ENCODE measurements at places on chromosomes 11 and 22.

GRCh38 chr11:27663326-27663725 lies 36.9 kb downstream of the BDNF start:
- DNase-seq, result no peak

- no peak for DNase-seq
Measured at GRCh38 chr11:88535916-88536547, 198.5 kb upstream of the CTSC start.

GRCh38 chr11:72232260-72233055 lies 7.9 kb downstream of the INPPL1 start:
- DNase-seq, result no peak

DNA sequence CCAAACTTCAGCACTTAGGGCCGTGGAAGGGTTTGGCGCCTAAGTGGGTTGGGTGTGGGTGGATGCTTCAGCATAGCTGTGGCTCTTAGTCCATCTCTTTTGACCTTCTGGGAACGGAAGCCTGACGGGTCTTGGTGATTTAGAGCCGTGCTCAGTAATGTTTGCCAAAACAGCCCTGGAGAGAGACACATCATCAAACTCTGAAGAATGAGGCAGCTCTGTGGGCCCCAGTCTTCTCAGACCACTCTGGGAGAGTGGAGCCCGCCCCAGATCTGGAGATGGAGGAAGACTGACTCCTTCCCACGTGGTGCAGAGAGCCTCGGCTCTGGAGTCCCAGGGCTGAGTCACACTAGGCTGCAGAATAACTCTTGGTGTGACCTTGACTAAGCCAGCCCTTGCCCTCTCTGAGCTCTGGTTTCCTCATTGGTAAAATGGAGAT lies 168.9 kb downstream of the C11orf91 start:
- no peak for DNase-seq

GRCh38 chr11:71282581-71283351 lies 30.4 kb upstream of the SHANK2 start:
- DNase-seq, result no peak

- no peak for DNase-seq
Measured at GRCh38 chr11:114802878-114803277, 124.6 kb downstream of the NXPE2 start.

DNA sequence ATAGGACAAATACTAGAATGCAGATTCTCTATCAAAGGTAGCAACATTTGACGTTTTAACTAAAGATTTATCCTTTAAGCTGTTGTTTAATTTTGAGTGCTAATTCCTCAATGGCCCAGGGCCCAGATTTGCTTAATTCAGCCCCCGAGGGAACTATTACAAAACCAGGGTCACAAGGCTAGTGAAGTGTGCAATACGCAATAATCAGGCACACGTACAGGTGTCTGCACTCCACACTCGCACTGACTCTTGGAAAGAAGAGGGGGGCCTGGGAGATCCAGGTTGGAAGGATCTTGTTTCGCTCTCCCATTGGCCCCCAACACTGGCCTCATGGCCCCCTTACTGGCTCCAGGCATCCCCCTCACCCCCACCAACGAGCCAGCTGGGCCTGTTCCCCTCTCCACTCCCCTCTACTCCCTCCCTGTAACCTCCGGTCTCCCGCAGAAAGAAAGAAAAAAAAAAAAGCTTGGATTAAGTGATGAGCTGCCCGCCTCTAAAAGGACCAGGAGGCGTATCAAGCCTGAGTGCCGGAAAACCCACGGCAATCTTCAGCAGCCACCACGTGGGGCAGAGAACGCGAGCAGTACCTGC lies 2.2 kb upstream of the KIRREL3 start:
- DNase-seq, result no peak

GRCh38 chr11:29214833-29215232 lies 802.0 kb downstream of the KCNA4 start:
- DNase-seq, result no peak

- DNase-seq, result no peak
Measured at GRCh38 chr11:69963533-69964246, 114.4 kb upstream of the ANO1 start.

DNA sequence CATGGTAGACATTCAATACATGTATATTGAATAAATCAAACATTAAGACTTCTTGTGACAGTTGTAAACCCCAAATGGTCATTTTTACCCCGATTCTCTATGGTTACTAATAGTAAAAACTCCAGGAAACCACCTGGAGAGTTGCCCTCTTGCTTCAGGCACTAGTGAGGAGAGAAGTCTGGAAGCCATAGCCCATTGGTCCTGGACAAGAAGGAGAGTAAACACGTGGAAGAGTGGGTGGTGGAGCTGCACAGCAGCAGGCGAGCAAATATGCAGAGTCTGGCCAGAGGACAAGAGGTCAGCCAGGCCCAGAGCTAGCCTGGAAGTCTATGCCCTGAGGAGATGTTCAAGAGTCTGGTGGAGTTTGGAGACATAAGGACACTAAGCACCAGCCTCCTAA lies 17.7 kb downstream of the DCHS1 start:
- DNase-seq, result no peak

DNA sequence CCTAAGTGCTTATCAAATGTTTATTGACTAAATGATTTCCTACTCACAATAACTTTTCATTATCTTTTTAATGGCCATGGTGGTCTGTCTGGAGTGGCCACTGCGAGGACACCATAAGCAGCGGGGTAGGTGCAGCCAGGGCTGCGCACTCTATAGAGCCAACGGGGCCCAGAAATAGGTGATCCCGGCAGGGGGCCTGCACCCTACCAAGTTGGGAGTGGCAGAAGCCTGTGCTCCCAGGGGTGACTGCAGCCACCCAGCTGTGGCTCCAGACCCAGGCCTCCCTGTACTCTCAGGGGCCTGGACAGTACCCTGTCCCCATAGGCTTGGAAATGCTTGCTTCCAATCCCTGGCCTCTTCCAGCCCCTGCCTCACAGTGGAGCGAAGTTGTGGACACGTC lies 426.4 kb upstream of the FAT3 start:
- DNase-seq, result no peak

DNA sequence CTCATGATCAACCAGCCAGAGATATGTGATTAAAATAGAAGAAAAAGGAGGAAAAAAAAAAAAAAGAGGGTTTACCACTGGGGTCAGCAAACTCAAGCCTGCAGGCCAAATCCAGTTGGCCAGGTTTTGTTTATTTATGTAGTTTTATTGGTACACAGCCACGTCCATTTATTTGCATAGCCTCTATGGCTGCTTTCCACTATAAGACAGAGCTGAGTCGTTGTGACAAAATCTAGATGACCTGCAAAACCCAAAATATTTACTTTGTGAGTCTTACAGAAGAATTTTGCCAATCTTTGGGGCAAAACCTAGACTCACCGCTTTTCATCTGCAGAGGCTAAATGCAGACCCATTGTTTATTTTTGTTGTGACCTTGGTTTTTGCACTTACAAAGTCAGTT lies 87.1 kb downstream of the TENM4 start:
- DNase-seq, result no peak

DNA sequence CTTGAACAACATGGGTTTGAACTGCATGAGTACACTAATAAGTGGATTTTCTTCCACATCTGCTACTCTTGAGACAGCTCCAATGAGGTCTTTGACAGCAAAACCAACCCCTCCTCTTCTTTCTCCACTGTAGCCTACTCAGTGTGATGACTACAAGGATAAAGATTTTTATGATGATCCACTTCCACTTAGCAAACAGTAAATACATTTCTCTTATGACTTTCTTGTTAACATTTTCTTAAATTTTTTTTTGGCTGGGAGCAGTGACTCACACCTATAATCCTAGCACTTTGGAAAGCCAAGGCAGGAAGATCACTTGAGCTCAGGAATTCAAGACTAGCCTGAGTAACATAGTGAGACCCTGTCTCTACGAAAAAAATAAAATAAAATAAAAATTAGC lies 9.9 kb upstream of the EIF4G2 start:
- DNase-seq, result no peak

DNA sequence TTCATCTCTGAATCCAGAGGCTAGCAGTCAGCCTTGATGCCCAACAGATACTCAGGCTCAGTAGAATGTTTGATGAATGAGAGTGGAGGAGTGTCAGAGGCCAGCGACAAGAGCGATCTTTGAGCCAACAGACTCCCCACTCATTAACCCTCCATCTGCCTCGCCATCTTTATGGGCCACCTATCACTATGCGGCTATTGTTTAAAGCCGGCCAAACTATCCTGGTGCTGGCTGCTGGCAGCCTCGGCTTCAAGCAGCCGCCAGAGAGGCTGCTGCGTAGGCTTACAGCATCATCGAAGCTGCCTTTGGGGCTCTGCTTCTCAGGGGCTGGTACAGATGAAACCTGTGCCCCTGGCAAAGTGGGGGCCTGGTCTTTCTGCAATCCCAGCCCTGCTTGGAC lies 525.6 kb downstream of the INSC start:
- no peak for DNase-seq

DNA sequence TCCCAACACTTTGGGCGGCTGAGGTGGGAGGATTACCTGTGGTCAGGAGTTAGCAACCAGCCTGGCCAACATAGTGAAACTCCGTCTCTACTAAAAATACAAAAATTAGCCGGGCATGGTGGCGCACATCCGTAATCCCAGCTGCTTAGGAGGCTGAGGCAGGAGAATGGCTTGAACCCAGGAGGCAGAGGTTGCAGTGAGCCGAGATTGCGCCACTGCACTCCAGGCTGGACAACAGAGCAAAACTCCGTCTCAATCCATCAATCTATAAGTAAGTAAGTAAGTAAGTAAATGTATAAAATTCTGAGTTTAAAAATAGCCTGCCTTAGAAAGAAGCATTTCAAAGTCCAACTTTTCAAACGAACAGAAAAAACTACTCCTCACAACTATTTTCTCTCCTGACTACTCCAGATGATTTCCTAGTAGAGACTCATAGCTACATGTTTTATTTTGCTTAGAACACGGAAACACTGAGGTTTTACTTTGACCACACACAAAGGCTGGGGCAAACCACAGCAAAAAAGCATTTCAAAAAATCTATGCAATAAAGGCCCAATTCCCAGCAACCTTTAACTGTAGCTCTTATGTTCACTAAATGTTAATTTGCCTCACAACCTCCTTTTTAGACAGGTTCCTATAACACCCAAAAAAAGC lies 16.3 kb downstream of the SPTY2D1 start:
- peak; percentile 23 for DNase-seq

DNA sequence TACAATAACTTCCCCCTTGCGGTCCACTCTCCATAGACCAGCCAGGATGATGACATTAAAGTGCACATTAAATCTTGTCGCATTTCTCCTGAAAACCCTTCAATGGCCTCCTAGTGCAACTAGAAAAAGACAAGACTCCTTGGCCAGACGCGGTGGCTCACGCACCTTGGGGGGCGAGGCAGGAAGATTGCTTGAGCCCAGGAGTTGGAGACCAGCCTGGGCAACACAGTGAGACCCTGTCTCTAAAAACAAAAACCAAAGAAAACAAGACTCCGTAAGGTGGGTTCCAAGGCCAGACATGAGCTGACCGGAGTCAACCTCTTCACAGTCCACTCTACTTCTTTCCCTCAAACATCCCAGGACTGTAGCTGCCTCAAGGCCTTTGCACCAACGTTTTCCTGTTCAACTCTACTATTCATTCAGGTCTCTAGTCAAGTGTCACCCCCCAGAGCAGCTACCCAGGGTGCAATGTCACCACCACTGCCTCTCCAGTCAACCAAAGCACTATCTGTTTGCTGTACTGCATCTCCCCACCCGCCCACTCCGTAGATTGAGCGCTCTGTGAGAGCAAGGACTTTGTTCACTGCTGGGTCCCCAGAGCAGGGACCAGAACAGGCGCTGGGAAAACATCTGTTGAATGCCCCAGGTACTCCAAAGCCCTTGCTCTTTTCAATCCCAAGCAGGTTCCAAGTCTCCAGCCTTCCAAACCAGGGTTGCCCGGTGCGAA lies 739 bp downstream of the ZMAT5 start:
- no peak for DNase-seq

- DNase-seq, result no peak
Measured at GRCh38 chr22:17115236-17115635, 5.9 kb downstream of the TMEM121B start.

DNA sequence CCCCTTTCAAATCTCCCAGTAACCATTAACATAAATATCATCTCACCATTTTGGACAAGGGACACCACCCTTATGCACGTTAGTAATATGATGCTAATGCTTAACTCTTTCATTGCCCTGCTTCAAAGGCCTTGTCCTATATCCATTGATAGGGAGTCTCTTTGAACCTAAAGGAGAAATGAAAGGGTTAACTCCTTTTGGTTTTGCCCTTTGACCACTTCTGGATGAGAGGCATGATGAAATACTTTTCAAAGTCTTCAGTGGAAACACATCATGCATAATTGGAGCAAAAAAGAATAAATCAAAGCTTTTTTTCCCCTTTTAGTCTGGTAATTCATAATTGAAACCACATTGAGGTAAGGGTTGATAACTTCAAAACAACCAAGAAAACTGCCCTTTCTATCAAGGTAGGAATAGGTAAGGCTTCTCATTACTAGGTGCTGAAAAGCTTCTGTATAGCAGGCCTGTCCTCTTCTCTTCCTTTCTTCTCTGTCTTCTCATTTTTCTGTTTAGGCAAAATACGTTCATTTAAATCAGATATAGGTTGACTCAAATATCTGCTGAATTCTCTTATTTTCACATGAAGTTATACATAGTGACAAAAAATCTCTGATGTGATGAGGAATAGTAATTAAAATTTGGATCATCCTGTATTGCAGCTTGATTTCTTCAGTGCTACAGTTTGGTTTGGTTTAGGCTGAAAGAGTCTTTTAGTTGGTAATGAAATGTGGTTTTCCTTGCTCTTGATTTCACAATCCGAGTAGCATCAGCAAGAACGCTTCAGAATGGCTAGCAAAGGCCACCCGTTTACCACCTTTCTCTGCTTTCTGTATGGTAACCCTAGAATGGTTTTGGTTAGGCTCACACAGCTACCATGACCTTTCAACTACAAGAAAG lies 94.8 kb downstream of the EXT2 start:
- DNase-seq, result no peak

DNA sequence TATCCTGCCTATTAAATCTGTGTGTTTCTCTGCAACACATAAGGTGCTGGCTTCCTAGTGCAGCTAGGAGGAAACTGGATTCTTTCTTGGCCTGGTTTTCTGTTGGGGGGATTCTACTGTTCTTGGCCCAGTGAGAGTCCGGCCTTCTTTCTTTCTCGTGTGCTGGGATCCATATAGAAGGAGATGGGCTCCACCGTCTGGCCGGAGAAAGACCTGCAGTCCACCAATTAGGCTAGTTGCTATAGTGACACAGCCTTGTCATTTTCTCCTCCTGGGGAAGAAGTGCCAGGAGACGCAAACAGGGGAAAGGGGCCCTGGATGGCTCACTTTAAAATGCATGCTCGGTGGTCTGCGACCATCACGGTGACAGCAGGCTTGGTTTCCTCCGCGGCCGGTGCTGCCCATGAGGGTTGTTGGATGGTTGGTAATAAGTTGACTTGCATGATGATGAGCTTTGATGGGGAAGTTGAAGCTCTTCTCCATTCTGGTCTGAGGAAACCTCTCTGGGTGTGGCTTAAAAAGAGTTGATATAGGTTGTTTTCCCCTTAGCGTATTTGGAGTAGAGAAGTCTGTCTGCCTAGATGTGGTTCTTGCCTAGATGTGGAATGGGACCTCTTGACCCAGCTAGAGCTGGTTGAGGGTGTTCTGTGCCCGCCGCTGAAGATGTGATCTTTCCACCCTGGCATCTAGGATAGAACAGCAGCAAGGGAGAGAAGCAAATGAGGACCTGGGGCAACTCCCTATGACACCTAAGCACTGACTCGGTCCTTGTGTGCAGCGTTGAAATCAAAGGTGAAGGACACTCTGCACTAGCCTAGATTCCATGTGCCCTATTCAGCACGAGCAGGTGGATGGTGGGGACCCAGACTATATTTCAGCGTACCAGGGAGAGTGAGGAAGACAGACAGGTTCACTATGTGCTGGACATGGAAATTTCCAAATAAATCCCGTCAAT lies 1335.0 kb downstream of the BRD1 start:
- DNase-seq, result peak; percentile 15
